ENCODE measurements at places on chromosomes 2 and 18.

- peak; percentile 38 for DNase-seq
Measured at GRCh38 chr2:218397820-218398436, 1.7 kb upstream of the CTDSP1 start.

GRCh38 chr18:67276638-67277037 lies 239.9 kb downstream of the DSEL start:
- DNase-seq = no peak

DNA sequence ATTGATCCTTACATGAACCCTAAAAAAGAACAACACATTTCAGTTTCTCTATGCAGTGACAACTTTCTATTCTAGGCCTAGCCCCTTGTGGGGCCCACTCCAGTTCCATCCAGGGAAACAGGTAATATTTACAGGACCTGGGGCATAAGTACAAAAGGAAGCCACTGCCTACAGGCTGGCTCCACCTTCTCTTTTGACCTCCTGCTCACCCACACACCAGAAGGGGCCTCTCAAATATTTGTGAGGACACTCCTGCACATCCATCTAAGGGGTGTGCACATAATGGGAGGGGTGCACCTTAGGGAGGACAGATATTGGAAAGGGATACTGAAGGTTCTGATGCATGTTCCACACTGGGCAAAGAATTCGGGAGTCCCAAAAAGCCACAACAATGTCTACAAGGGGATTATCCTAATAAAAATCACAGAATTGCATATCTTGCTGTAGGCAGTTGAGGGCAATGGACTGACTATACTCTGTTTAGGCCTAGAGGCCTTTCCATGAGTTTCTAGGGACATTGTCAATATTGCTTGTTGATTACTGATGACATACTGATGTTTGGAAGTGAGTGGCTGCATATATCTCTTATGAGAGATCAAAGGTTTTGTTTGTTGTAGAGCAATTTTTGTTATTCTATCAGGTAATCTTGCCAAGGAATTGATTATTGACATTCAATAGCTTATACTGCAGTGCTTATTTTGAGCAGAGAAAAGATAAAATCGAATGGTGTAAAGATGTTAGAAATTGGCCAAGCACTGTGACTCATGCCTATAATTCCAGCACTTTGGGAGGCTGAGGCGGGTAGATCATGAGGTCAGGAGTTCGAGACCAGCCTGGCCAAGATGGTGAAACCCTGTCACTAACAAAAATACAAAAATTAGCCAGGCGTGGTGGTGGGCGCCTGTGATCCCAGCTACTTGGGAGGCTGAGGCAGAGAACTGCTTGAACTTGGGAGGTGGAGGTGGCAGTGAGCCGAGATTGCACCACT lies 23.8 kb upstream of the HNRNPA3 start:
- DNase-seq = no peak

- DNase-seq = no peak
Measured at GRCh38 chr2:222653280-222653679, 2.6 kb downstream of the FARSB start.

DNA sequence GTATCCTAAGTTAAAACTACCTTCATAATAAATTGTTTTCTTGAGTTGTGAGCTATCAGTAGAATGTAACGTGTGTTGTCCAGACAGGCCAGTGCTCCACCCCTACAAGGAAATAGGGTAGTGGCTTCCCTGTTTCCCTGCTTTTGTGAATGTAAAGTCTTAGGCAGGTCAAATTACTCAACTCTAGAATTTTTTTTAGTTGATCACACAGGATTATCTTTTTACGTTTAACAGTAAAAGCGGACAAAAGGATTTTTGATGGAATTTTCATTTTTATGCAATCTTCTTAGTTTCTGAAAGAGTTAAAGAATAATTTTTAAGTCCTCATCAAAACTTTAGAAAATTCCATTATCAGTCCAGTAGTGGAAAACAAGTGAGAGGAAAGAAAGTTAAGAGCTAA lies 38.2 kb downstream of the GPD2 start:
- DNase-seq = no peak

- no peak for DNase-seq
Measured at GRCh38 chr2:97722227-97722626, 8.9 kb downstream of the ZAP70 start.

All from HEK293T (cell line).